GM10248 (cell line): ENCODE measurements at places on chromosomes 16 and 17.

DNA sequence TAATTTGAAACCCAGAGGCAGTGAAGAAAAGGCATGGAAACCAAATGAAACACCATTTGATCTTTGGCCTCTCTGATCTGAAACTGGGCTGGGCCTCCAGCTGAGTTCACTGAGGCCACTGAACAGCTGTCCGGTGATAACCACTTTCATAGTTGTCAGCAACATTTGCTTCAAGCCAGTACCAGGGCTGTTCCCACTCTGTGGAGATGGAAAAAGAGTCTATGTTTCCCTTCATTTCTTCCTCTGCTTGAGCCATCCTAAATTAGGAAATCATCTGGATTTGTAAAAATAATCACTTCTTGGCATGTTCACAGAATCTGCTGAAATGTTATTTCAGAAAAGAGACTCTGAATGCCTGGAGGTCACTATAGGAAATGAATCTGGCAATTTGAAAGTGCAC lies 119.3 kb downstream of the STX8 start:
- DNase-seq, result peak; percentile 37

DNA sequence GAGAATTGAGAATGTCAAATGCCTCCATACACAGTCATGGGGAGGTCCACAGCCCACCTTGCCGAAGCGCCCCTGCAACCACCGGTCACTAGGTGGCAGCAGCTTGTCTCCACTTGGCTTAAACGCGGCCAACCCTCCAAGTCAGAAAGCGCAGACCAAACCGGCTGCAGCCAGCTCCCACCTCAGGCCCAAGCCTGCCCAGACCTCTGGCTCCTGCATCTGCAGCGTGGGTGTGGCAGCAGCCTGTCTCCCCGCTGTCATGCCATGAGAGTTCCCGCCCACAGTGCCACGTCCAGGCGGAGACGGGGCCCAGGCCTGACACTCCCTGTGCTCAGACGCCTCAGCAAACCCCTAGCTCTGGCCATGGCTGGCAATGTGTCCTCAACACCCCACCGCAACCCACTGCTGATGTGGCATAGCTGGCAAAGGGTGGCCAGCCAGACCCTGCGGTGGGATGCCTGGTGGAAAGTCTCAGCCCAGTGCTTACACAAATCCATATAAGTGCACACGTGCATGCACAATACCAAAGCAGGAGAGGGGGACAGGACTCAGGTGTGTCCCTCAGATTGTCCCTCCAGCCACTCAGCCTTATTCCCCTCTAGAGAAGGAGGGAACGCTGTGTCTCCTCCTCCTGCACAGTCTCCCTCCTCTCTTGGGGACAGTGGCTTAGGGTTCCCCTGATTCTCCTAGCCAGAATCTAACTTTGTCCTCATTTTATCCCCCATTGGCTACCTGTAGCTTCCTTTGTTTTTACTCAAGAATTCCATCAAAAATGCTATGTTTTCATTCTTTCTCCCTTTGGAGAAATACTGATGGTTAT lies 10.9 kb downstream of the COPZ2 start:
- peak; percentile 85 for DNase-seq

DNA sequence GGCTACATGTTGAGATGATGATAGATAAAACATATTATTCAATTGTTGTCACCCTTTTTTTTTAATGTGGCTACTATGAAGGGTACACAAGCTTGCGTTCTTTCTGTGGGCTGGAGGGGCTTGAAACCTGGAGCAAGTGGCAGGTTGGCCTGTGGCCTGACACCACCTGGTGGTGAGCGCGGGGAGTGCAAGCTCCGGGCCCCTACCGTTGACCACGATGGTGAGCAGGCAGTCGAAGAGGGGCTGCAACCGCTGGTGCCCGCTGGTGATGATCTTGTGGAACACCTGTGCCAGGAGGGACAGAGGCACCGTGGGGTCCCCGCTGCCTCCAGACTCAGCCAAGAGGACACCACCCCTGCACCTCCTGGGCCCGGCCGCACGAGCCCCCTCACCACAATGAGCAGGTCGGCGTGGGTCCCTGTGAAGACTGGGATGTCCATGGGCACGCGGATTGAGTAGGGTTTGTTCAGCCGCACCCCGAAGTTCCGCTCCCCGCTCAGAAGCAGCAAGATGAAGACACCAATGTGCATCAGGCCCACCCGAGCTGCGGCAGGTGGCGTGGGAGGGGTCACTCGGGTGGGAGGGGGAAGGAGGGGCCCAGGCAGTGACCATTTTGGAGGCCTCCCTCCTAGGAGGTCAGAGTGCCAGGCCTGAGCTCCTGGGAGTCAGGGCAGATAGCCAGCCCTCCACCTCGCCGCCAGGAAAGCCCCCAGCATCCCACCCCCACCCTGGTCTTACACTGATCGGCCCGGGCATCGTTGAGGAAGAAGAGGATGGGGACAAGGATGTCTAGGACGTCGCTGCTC lies 14.4 kb downstream of the HID1 start:
- DNase-seq, result peak; percentile 86

GRCh38 chr17:72439893-72440502 lies 319.2 kb downstream of the SOX9 start:
- no peak for DNase-seq

GRCh38 chr17:16933317-16934132 lies 38.4 kb downstream of the TNFRSF13B start:
- DNase-seq, result peak; percentile 18

- no peak for DNase-seq
These were observed 16.4 kb downstream of the ABCA9 start for GRCh38 chr17:69044371-69044770.

- DNase-seq, result peak; percentile 60
These were observed 20.1 kb downstream of the PLD6 start for GRCh38 chr17:17186051-17186450.

DNA sequence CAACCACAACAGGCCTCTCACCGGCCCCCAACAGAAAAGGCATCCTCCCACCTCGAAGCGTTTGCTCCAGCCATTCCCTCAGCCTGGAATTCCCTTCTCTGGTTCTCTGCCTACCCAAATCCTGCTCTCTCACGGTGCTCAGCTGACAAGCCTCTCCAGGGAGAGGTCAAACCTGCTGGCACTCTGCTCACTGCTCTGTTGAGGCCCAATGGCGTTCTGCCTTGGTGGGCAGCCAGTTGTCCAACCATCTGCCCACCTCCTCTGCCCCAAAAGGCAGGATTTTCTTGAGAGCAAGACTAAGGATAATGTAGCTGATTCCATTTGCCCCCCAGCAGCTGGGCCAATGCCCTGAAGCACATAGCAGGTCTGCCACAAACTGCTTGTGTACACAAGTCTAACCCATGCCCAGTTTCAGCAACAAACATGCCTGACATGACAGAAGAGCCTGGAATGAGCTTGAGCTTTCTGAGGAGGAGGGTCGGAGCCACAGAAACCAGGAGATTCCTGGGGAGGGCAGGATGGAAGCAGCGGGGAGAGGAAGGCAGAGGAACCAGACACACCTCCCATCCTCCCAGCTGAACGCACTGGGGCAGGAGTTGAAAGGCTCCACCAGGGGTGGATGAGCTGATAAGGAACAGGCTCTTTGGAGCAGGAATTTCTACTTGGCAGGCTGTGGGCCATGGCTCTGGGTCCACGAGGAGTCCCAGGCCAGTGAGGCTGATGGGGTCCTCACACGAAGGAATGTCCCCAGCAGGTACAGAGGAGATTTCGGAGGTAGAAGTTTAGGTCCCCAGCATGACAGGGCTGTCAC lies 23.9 kb downstream of the ARHGAP27 start:
- DNase-seq, result no peak

DNA sequence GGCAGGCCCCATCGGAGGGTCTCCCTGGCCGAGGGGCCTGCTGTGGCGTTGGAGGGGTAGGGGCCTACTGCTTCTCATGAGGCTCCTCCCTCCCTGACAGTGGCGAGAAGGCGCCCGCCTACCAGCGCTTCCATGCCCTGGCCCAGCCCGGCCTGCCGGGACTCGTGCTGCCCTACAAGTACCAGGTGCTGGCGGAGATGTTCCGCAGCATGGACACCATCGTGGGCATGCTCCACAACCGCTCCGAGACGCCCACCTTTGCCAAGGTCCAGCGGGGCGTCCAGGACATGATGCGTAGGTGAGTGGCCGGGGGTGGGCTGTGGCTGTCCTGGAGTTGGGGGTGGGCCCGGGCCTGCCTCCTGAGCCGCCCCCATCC lies 1.7 kb downstream of the CDT1 start:
- DNase-seq, result no peak

- DNase-seq, result peak; percentile 40
These were observed 20.8 kb downstream of the DCUN1D3 start for GRCh38 chr16:20879175-20880040.

- DNase-seq, result no peak
These were observed 852 bp downstream of the MARVELD3 start for GRCh38 chr16:71626858-71627213.

- DNase-seq, result no peak
These were observed 1.5 kb upstream of the ABCA6 start for GRCh38 chr17:69143151-69143550.

GRCh38 chr17:46719891-46720290 lies 98.6 kb downstream of the WNT3 start:
- DNase-seq, result no peak

- DNase-seq, result no peak
These were observed 67.0 kb upstream of the DNAH17 start for GRCh38 chr17:78644224-78644623.

GRCh38 chr17:1953831-1954230 lies 71.3 kb downstream of the RTN4RL1 start:
- no peak for DNase-seq
